GM19239 (cell line): ENCODE measurements at places on chromosomes 7 and 10.

DNA sequence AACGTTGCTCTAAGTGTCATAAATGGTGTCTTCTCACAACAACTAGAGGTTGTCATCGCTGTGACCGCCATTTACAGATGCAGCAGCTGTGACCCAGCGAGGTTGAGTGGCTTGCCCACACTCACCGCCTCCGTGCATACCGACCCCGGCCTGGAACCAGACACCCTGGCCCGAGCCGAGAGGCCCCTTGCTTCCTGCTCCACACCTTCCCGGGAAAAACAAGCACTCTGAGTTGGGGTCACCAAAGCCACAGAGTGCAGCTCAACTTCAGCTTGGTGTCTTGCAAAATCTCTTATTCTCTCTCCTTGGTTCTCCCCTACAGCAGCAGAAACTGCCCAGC, 115.7 kb upstream of the PPP2R2D start:
- no peak for DNase-seq

GRCh38 chr7:120990468-120991118, 2.1 kb downstream of the CPED1 start:
- DNase-seq, result no peak

DNA sequence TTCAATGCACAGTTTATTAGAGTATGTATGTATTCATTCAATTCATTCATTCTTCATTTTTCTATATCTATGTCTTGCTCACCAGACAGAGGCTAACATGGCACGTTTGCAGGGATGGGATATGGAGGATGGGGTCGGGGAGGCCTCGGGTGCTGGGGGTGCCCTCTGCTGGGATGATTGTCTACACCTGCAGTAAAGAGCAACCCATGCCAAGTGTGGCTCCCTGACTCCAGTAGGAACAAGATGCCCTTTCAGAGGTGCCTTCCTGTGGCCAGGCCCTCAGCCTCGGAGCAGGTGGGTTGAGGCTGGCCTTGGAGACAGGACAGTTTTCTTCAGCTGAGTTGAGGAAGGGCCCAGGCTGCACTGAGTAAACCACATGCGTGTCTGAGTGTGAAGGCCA, 157.2 kb downstream of the SH2D4B start:
- DNase-seq, result no peak

DNA sequence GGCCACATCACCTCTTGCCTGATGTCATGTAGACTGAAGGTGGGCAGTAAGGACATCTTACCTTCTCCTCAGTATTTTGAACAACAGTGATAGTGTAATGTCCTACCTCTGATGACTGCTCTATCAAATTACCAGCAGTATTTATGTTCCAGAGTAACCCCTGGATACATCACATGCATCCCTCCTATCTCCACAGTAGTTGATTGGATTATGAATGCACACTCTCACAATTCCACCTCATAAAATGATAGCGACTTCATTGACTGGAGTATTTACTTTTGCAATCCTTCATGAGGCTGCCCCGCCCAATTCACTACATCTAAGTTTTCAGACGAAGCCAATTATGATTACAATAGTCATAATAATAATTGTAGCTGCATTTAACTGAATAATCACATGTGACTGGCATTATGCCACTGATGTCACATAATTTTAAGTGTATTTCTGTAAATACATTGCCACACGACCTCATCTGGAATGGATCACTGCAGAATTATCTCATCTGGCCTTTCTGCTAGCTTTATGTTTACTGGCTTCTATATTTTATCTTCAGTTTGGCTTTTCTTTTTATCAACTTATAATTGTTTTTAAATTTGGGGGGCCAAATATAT, 268.9 kb downstream of the SLC25A13 start:
- DNase-seq, result no peak

GRCh38 chr7:77822269-77822668, 23.7 kb downstream of the PHTF2 start:
- DNase-seq, result no peak

- DNase-seq, result no peak
These were observed 9.1 kb upstream of the DENND2A start for GRCh38 chr7:140649556-140650205.

- DNase-seq, result no peak
These were observed 57.8 kb downstream of the LGI1 start for GRCh38 chr10:93815304-93816096.

- DNase-seq, result no peak
These were observed 90.2 kb upstream of the FAM20C start for GRCh38 chr7:102047-102711.

DNA sequence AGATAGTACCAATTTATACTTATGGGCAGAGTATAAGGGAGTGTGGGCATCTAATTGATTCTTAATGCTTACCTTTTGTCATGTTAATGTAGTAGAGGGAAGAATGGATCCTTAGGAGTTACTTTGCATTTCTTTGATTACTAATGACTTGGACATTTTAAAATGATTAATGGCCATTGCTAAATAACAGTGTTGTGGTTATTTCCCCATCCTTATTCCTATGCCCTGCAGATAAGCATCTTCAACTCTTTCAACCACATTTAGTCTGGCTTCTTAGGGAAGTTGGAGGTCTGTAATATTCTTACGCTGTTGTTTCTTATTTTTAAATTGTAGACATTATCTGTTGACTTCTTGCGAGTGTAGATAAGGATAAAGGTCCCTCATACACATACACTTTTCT, 37.2 kb downstream of the KAT6B start:
- no peak for DNase-seq

DNA sequence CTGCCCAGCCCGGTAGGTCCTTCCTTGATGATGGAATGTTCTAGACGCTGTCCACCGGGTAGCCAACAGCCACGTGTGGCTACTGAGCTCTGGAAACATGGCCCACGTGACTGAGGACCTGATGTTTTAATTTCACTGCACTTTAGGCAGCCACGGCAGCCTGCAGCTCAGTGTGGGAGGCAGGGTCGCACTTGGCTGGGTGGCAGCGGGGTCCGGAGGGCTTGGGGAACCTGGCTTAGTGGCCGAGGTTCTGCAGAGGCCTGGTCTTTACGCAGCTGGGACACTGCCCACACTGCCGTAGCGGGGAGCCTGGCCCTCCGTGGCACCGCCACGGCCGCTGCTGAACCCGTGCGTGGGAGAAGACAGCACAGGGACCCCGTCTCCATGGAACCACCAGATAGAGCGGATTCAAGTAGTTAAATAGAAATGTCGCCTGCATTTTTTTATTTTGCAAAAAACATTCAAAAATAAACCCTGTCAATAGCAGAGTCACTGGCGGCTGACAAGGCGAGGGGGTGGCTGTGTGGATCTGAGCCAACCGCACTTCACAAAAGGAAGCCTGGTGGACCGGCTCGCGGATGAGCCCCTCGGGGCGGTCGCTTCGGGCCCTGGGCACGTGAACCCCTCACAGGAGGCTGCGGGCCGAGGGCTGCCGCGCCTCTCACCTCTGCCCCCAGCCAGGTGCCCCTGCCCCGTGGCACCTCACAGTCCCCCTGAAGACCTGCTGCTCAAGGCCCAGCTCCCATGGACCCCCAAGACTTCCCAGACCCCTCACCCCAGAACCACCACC, 25.6 kb upstream of the UTF1 start:
- no peak for DNase-seq
